Activated gamma-delta T cell treated with Interleukin-2 at 50 U/mL for 16 hours (primary cell): ENCODE measurements at places on chromosomes 1 and 21.

DNA sequence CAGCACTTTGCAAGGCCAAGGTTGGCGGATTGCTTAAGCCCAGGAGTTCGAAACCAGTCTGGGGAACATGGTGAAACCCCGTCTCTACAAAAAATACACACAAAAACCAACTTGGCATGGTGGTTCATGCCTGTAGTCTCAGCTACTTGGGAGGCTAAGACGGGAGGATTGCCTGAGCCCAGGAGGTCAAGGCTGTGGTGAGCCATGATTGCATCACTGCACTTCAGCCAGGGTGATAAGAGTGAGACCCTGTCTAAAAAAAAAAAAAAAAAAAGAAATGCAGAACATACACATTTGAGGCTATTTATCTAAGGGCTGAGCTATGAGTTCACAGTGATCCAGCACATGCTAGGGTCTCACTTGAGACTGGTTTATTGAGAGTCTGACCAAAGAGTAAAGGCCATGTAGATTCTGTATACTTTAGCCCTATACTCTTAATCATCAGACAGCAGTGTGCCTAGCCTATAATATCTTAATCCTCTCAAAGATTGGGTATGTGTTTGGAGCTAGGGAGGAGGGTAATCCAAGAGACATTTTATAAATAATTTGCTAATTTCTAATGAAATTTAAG lies 23.9 kb downstream of the RNF2 start:
- no peak for DNase-seq

DNA sequence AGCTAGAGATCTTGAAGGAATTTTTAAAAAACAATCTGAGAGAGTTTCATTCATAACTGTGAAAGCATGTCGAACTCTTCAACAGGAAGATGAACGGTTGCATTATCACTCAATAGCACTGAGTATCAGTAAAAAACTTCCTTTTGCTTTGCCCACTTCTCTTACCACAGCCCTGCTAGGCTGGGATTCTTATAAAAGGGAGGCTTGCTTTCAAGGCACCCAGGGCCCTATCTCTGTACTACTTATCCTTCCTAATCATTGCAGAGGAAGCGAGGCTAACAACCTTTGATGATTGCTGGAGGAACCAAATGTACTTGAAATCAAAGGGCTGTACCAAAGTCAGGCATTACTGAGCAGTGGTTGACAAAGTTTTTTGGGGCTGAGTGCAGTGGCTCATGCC lies 71.2 kb downstream of the SNRPE start:
- DNase-seq, result no peak

DNA sequence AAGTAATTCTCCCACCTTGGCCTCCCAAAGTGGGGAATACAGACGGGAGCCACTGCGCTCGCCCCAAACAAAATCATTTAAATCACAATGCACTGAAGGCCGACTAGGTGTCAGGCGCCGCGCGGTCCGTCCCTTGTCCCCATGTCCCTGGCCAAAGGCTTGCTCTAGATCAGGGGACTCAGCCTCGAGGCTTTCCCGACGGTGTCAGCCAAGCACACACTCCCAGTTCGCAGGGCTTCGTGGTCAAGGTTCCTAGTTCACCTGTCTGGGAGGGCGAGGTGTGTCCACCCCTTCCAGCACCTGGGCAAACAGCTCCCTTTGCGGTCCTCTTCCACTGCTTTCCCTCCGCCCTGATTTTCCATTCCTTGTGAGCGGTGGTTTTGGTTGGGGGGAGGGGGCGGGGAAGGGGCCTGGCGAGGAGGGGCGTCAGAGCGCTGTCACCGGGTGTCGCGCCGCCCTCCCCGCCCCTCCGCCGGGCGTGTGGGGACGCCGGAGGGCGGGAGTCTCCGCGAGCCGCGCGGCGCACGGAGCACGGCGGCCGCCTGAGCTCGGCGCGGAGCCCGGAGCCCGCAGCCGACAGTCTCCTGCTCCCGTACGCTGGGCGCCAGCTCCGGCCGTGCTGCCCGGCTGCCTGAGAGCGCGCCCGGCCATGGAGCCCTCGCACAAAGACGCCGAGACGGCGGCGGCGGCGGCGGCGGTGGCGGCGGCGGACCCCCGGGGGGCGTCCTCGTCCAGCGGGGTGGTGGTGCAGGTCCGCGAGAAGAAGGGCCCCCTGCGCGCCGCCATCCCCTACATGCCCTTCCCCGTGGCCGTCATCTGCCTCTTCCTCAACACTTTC lies at the start of gene STUM:
Gene STUM, plus strand, starts transcription at position 509 of the 838 bp plus-strand sequence. Its CDS starts 141 bp downstream, at position 650.
- DNase-seq, result no peak

GRCh38 chr1:15933684-15934083 lies 42.2 kb downstream of the ZBTB17 start:
- no peak for DNase-seq

DNA sequence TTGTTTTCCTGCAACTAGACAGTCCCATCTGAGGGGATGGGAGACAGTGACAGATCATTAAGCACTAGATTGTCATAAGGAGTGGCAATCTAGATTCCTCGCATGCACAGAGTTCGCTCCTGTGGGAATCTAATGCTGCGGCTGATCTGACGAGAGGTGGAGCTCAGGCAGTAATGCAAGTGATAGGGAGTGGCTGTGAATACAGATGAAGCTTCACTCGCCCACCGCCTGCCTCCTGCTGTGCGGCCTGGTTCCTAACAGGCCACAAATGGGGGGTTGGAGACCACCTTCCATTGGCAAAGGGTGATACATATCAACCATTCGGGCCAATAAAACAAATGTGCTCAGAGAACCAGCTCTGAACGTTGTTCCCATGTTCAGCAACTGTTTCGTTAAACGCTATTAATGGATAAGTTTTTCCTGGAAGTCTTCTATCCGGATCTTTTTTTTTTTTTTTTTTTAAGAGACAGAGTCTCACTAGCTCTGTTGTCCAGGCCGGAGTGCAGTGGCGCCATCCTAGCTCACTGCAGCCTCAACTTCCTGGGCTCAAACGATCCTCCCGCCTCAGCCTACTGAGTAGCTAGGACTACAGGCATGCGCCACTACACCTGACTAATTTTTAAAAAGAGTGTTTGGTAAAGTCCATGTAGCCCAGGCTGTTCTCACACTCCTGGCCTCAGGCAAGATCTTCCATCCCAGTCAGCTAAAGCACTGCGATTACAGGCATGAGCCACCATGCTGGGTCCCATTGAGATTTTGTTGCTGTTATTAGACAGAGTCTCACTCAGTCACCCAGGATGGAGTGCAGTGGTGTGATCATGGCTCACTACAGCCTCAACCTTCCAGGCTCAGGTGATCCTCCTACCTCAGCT lies 8.7 kb upstream of the RSRP1 start:
- DNase-seq, result no peak

DNA sequence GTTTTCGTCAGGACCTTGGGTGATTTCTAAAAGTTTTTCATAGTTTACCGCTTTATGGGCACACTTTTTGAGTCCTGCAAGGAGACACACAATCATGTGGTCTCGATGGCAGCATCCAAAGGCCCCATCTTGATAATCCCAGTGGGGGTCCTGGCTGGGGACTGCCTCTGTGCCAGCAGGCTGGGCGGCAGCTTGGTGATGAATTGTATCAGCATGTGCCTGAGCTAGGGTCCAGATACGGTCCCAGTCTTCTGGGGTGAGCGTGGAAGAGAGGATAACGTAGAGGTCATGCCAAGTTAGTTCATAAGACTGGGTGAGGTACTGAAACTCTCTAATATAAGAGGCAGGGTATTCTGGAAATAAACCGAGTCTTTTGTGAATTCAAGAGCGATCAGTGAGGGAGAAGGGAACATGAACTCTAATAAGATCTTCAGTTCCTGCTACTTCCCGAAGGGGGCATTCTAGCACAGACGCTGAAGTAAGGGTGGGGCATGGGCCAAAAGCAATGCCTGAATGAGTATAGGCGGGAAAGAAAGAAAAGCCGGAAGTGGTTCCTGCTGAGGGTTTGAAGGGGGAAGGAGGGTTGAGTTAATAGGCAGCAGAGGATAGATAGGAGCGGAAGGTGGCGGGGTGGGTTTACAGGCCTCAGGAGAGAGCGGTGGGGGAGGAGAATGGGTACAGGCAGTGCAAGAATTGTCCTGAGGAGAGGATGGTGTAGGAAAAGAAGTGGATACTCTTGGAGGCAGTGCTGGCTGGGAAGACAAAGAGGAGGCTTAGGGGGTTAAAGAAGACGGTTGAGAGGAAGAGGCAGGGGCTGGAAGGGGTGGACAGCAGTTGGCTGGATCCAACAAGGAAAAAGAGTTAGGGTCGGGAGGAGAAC lies 1.6 kb downstream of the ERVH48-1 start:
- DNase-seq, result peak; percentile 56

GRCh38 chr1:2611031-2611501 lies 21.8 kb downstream of the MMEL1 start:
- DNase-seq, result no peak

DNA sequence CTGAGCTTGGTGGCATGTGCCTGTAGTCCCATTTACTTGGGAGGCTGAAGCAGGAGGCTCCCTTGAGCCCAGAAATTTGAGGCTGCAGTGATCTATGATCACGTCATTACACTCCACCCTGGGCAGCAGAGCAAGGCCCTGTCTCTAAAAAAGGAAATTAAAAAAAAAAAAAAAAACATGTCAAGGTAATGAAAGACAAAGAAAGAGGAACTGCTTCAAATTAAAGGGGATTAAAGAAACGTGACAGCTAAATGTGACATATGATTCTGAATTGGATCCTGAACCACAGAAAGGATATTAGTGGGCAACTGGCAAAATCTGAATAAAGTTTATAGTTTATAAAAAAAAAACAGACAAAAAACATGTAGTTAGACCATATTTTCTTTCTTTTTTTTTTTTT lies 3.8 kb upstream of the C2CD4D start:
- DNase-seq, result no peak

DNA sequence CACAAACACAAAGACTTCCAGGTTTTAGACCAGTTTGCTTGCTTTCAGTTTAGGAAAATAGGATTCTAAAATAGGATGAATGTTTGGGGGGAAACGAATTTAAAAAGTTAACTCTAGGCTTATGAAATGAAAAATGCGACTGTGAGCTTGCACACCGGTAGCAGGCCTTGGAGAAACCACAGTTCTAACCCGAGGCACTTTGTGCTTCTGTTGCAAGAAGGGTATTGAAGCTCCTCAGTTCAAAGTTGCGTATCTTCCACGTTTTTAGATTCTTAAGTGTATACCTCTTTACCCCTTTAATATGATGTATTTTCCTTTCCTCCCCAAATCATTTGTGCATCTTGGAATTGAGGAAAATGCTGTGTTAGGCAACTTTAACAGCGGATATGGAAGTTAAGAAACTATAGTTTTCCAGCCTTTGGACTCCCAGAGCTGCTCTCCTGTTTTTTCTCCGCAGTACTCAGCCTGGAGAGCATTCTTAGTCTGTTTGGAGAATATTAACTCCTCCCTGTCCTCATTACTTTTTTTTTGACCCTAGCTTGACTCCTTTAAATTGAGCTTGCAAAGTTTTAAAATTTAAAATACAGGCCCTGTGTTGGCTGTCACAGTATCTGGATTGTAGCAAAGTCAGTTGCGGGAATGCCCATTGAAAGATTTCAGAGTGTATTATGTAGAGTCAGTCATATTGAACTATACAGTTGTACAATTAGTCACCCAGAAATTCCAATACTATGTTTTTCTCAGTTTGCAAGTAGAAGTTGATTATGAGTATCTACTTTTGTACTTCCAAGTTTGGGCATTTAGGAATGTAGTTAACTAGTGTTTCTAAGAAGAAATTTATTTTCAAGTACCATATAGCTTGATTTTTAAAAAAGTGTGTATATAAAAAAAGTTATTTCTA lies 2.6 kb downstream of the MRPS6 start:
- DNase-seq, result no peak

GRCh38 chr1:9059891-9060744 lies 9.3 kb downstream of the SLC2A5 start:
- no peak for DNase-seq

- no peak for DNase-seq
Observed at GRCh38 chr1:9753121-9753531, 70.6 kb downstream of the CLSTN1 start.

GRCh38 chr21:25385911-25386474 lies 221.3 kb downstream of the MRPL39 start:
- no peak for DNase-seq

GRCh38 chr1:3858231-3858981 lies 1.1 kb downstream of the DFFB start:
- no peak for DNase-seq

DNA sequence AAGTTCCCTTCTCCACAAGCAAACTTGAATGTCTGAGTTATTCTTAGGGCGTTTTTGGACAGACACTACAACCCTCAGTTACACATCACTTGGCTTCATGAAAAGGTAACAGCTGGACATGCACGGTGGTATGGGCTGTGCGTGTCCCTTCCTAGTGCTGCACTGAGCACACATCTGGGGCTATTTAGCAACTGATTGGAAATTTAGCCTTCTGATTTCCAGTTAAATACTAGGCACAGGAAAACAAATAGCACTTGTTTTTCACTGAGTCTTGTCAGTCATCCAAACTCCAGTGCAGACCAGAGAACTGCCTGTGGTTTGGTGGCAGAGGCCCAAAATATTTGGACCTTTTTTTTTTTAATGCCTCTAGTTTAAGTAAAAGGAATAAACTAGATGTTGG lies 134.7 kb downstream of the TGFBR3 start:
- no peak for DNase-seq

- no peak for DNase-seq
Observed at GRCh38 chr1:98824736-98825135, 163.2 kb downstream of the SNX7 start.

DNA sequence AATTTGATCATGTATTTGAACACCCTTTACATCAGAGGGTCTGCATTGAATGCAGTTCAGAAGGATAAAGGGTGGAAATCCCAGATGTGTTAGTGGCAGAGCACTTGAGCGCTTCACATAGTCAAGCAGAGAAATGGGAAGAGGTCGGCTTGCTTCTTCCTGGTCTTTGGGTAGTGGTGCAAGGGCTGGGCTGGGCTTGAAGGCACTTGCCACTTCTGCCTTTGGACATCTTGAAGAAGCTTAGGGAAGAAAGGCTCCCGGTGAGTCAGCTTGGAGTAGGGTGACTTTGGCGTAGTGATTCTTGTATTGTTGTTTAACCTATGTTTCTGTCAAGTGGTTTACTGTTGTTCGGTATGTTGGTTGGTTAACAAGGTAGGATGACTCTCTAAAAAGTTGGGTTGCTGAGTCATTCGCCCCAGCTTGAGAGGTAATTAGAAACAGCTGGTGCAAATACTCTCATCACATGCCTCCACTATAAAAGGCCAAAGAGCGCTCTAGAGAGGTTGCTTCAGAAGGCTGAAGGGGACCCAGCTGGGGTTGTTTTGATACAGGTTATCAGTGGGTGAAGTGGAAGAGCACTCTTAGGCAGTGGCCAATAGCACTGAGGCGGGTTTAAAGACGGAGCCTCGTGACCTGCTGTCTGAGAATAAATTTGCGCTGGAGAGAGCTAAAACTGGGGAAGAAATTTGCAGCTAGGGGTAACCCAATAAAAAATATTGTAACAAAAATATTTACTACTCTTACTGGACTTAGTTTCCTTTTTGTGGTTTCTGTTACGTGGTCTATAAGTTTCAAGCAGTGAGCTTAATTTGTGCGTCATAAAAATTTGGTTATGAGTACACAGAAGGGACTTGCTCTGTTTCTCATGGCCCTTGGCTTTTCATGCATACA lies 1.4 kb downstream of the BACH1 start:
- peak; percentile 28 for DNase-seq

DNA sequence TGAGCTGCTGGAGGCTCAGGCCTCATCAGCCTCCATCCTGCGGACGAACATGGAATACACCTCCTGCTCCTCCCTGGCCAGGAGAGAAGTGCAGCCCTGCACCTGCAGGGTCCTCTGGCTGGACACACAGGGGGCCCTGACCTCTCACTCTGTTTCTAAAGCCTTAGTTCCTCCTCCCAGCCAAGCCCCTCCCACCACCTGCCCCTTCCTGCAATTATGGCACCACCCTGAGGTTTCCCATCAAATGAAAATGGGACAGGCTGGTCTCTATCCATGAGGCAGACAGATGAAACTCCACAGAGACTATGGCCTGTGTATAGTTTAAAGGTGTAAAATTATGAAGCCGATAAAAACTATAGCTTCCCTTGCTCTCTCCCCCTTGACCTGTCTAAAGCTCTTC lies 42.6 kb downstream of the CACNA1S start:
- no peak for DNase-seq
